ENCODE measurements at places on chromosomes 13 and 19.

DNA sequence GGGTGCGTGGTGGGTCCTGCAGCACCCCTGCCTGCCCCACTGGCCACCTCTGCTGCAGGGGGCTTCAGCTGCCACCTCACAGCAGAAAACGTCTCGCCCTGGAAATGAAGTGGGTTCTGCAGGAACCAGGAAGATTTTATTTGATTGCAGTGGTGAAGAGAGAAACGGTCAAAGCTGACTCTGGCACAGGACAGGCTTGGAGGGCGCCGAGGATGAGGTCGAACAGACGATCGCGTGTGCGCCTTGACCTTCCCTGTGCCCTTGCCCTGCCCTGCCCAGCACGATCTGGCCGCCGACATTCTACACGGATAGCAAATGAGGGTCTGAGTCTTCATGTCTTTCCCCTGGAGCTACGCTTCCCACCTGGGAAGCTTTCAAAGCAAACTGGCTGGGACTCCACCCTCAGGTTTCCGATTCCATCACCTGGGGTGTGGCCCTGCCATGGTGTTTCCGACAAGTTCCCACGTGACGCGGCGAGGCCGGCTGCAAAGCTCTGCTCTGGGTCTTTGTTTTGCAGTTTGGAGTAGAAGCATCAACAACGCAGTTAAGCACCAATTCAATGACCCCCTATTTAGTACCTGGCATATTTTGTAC lies 50.3 kb upstream of the TUBGCP3 start:
- no peak for DNase-seq

GRCh38 chr19:41350735-41351338 lies 2.9 kb downstream of the TGFB1 start:
- DNase-seq = no peak

DNA sequence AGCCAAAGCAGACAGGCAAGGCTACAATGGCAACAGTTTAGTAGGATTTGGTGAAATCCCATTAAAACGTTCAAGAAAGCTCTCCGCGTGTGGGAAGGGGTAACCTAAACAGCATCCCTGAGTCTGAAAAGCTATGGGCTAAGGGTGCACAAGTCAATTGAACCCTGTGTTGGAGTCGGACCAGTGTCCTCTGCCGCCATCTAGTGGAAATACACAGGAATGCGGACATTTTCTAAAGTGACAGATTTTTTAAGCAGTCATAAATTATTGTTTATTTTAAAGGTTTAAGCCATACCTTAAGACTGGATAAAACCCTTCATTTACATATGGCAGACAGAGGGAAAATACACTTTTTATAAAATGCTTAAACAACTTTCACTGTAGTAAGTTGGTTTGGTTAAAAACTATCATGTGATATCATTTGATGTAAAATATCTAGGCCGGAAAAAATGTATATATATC lies 26.5 kb upstream of the LSM14A start:
- DNase-seq = peak; percentile 71

- no peak for DNase-seq
Measured at GRCh38 chr19:47848823-47849473, 10.1 kb upstream of the TPRX2 start.

- no peak for DNase-seq
Measured at GRCh38 chr13:41434831-41435520, 22.4 kb upstream of the RGCC start.

GRCh38 chr13:85797311-85797710 lies 1.9 kb downstream of the SLITRK6 start:
- DNase-seq = no peak

DNA sequence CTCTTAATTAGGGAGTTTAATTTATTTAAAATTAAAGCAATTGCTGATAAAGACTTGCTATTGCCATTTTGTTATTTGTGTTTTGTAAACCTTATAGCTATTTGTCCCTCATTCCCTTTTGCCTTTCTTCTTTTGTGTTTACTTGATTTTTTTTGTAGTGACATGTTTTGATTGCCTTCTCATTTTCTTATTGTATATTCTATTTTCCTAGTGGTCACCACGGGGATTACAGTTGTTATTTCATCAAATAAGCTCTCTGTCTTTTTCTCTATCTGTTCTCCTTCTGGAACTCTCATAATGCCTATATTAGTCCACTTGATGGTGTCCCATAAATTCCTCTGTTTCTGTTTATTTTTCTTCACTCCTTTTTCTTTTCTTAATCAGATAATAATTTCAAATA lies 64.4 kb upstream of the FRY start:
- DNase-seq = peak; percentile 4

DNA sequence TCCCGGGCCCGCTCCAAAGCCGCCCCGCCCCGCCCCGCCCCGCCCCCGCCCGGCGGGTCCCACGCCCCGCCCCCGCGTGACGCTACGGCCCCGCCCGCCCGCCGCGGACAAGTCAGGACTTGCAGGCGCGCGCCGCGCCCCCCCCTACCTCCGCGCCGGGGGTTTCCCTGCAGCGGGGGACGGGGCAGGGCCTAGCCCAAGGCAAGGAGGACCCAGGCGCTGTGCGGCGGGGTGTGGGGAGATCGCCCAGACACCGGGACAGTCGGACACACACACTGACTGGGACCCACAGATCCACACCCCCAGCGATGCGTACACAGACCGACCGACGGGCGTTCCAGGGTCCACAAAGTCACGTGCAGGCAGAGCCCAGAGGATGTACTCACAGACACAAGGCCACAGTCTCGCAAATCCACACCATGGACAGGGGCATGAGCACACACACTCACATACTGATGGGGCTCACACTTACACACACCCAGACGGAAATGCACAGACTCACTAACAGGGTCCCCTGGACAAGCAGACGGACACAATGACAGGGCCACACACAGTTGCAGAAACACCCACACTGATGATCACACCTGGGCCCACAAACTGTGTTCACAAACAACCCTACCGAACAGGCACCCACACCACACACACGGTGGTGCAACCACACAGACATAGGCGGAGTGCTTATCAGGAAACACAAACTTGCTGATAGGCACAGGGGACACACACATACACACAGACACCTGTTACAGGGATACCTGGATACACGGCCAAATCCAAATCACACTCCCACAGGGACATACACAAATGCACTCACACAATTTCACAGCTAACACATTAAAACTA lies 436 bp upstream of the BBC3 start:
- peak; percentile 86 for DNase-seq
